T-helper 22 cell (primary cell): ENCODE measurements at places on chromosomes 4 and X.

DNA sequence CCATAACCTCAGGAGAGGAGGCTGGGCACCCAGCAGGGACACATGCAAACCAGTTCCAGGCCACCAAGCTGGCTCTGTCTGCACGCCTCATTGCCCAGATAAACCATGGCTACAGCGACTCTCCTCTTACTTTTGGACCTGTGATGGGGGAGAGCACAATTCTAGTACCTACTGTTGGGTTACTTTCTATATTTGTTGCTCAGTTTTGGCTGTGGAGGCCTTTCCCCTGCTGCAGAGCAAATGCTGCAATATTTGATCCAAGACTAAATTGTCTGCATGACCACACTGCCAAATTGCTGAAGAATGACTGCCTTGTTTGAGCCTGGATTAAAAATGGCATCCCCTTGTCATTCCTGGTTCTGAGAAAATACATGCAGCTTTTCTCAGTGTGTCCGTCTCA is 253.5 kb downstream of the ARHGAP10 start:
- no peak for DNase-seq

DNA sequence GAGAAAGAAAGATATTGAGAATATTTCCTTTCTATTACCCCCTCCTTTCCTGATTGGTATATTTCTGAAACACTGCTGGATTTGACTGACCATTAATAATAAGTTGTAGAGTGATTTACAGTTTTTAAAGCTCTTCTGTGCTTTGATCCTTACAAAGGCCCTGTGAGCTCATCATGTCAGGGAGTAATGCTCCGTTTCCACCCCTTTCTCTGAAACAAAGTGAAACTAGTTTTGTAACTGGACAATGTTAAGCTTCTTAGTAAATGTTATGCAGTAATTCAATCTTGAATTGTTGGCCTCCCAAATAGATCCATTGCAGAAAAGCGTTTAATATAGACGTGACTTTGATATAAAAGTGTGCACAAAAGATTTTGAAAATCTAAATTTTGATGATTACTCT is 190.1 kb upstream of the GNPDA2 start:
- DNase-seq: no peak

DNA sequence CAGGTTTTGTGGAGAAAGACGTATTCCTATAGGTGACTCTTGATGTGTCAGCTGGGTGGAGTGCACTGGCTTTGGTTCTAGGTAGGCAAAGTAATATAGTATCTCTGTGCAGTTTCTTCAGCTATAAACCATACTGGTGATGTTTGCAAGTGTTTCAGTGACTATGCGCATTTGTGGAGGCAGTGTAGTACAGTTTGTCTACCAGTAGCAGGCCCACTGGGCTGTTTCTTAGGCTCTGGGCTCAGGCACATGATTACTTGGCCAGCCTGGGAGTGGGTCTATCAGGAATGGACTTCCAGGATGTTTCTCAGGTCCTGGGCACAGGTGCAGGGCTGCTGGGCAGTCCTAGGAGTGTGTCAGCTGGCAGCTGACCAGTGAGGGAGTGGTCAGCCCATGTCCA is 51.9 kb upstream of the INTU start:
- DNase-seq: no peak

GRCh38 chr4:166092797-166093290 is 219.8 kb downstream of the TLL1 start:
- no peak for DNase-seq

DNA sequence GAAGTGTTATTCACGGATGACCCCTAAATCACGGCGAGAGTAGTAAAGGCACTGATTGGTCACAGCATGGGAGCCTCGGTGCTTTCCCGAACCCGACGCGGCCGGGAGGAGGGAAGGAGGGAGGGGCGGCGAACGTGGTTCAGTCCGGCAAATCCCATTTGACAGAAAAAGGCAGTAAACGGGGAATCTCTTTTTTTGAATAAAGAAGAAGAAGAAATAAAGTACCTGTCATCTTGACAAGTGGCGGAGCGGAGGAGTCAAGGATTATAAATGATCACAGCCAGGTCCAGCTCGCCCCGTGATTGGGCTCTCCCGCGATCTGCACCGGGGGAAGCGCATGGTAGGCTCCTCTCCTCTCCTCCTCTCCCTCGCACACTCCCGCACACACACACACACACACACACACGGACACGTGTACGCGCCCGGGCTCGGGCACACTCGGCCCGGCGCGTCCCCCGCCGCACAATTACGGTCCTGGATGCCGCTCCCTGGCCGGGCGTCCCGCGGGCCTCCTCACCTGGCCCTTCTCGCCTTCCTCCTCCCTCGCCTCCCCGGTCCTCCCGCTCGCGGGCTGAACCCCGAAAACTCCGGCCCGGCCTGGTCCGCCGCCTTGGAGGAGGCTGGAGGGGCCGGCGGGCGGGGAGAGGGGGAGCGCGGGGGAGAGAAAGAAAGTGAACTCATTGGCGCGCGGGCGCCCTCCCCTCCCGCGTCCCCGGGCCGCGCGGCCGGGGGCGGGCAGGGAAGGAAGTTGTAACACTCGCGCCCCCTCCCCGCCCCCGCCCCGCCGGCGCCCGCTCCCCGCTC is 99.2 kb upstream of the TENM3 start:
- no peak for DNase-seq

DNA sequence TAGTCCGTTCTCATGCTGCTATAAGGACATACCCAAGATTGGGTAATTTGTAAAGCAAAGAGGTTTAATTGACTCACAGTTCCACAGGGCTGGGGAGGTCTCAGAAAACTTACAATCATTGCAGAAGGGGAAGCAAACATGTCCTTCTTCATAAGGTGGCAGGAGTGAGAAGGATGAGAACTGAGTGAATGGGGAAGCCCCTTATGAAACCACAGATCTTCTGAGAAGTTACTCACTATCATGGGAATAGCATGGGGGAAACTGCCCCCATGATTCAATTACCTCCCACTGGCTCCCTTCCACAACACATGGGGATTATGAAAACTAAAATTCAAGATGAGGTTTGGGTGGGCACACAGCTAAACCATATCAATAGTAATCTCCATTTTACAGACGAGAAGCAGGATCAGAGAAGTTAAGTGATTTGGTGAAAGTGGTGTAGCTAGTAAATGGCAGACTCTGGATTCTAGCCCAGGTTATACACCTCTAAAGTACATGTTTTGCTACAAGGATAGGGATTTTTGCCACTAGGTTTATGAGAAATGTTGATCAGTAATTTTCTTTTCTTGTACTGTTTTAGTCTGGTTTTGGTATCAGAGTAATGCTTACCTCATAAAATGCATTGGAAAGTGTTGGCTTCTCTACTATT is 47.3 kb upstream of the C1GALT1C1 start:
- no peak for DNase-seq

DNA sequence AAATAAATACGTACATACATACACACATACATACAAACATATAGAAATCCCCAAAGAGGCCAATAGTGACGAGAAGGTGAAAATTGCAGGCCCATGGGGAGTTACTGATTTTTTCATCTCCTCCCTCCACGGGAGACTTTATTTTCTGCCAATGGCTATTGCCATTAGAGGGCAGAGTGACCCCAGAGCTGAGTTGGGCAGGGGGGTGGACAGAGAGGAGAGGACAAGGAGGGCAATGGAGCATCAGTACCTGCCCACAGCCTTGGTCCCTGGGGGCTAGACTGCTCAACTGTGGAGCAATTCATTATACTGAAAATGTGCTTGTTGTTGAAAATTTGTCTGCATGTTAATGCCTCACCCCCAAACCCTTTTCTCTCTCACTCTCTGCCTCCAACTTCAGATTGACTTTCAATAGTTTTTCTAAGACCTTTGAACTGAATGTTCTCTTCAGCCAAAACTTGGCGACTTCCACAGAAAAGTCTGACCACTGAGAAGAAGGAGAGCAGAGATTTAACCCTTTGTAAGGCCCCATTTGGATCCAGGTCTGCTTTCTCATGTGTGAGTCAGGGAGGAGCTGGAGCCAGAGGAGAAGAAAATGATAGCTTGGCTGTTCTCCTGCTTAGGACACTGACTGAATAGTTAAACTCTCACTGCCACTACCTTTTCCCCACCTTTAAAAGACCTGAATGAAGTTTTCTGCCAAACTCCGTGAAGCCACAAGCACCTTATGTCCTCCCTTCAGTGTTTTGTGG is 180.7 kb downstream of the AR start:
- DNase-seq: no peak
